ENCODE measurements at places on chromosomes 6 and 20.

- DNase-seq: no peak
Observed at GRCh38 chr6:77038807-77039206, 424.5 kb downstream of the HTR1B start.

DNA sequence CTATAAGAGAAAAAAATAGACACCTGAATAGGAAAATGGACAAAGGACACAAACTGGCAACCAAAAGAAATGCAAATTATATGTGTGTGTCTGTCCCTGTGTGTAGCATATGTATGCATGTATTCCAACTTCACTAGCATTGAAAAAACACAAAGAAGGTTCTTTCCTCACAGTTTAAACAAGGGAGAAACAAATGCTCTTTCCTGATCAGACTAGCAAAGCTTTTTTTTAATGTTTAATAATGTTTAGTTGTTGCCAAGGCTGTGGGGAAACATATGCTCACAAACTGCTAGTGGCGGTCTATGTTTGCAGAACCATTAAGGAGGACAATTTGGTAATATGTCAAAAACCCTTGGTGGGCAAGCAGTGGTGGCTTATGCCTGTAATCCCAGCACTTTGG is 22.4 kb downstream of the SMLR1 start:
- no peak for DNase-seq

DNA sequence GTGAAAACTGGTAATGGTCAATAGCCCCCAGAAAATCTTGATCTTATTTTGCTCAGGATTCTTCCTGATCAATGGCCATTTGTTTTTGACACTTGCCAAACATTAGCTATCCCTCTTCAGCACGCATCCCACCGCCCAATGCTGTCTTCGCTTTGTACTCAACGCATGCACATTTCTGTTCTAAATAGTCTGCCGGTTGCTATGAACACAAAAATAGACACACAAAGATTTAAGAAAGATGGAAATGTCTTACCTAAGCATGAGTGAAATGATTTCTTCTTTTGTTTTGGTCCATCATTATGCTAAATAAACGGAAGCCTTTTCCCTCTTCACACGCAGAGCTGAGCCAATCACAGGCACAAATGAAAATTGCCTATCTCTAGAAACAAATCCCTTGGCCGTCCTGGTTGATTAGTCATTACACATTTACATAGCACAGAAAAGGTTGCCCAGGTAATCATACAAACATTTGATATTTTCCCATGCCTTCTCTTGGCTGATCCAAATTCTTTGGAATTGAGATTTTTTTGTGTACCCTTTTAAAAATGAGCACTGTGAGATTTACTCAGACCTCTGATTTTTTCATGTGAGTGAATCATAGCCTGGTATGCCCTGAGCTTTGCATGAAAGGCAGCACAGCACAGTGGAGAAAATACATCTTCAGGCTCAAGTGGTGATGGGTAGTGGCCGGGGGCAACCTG is 70.5 kb upstream of the FAM184A start:
- no peak for DNase-seq

DNA sequence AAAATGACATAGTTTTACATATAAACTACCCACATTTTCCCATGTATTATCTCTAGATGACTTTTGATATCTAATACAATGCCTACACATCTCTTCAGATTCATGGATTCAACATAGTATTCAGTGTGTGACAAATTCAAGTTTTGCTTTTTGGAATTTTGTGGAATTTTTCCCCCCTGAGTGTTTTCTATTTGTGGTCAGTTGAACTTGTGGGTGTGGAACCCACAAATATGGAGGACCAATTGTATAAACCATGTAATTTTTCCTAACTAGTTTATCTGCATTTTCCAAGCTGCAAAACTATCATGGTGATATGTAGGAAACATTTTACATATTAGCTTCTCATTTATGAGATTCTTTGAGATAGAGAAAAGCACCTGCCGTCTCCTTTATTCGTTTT is 374.3 kb upstream of the SOX4 start:
- no peak for DNase-seq

DNA sequence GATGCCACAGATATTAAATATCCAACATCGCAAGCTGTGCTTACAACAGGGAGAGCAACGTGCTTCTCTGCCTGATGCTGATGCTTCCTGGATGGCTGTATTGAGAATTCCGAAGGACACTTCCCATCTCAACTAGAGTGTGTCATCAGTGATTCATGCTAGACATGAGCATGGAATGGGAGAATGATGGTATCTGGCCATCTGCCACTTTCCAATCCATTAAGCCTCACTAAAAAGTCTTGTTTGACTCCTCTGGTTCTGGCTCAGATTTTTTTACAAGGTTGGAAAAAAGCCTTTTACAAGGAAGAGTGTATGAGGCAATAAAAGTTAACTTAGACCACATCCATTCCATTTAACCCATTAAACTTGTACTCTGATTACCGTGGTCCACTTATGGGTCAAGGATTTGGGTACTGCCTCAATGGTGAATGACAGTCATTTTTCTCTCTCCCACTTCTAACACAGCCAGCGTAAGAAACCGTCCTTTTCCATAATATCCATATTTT is 265.3 kb downstream of the UST start:
- DNase-seq: no peak

DNA sequence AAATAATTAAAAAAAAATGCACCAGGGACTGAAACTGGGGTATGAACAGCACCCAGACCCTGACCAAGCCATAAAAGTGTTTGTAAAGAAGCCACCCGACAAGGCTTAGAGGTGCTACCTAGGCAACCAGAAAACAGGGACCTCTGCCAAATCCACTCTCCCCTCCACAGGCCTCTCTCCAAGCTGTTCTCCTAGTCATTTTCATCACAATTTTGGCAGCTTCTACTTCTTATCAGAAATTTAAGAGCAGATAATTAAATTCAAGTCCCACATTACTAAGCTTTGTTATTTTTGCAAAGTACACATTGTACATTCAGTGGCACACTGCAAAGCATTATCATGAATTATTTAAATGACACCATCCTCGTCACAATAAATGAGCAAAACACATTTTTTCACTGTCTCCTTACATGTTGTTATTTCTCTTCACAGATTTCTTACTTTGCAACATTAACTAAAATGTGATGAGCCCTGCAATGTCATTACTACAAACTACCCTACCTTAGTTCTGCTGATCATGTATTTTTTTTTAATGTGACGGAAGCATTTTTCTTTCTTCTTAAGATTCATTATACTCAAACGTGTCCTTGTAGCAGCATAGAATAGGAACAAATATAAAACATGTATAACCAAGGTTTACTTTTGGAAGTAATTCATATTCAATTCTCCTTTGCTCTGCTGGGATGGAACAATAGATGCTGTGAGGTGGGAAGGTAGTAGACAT is 38.1 kb downstream of the ECT2L start:
- peak; percentile 85 for DNase-seq

DNA sequence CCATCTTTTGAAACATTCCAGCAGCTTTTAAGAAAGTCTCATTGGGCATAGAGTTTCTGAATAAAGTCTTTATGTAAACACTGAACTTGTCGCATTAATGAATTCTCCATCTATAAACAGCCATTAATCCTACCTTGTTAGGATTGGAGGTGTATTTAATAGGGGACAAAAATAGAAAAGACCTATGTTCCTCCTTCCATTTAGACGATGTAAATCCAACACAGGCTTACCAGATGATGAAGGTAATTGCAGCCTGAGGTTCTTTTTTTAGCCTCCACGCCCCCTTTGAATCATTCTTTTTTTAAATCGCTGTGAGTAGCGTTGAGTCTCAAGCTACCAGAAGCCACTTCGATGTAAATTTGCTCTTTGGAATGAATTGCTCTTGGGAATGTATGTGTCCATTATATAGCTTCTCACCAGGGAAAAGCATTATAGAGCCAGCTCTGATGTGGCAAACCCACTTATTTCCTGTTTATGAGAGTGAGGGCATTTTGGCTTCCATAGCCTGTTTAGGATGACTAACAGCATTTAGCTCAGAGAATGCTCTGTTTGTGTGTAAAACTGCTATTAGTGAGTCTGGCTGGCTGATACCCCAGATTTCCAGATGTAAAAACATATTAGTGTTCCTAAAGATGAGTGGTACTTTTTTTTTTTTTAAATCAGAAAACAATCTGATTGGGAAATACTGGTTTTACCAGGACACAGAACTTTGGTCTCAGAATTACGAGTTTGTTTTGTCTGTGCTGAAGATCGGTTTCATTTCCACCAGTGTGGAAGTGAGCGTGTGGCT is 74.9 kb upstream of the CLDN20 start:
- no peak for DNase-seq

DNA sequence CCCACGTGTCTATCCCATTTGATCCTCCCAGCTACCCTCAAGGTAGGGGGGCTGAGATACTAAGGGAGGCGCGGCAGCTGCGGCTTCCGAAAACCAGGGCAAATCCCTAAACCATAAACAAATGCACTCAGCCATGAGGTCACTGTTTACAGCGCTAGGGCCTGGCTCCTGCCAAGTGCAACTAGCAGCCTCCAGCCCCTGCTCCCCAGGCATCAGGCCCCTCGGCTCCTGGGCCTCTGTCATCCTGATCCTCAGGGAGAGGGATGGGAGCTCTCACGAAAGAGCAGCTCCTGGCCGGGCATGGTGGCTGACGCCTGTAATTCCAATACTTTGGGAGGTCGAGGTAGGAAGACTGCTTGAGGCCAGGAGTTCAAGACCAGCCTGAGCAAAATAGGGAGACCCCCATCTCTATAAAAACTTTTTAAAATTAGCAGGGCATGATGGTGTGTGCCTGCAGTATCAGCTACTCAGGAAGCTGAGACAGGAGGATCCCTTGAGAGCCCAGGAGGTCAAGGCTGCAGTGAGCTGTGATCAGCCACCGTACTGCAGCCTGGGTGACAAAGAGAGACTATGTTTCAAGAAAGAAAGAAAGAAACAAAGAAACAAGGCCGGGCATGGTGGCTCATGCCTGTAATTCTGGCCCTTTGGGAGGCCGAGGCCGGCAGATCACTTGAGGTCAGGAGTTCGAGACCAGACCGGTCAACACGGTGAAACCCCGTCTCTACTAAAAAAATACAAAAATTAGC is 42.5 kb upstream of the TLDC2 start:
- DNase-seq: no peak

DNA sequence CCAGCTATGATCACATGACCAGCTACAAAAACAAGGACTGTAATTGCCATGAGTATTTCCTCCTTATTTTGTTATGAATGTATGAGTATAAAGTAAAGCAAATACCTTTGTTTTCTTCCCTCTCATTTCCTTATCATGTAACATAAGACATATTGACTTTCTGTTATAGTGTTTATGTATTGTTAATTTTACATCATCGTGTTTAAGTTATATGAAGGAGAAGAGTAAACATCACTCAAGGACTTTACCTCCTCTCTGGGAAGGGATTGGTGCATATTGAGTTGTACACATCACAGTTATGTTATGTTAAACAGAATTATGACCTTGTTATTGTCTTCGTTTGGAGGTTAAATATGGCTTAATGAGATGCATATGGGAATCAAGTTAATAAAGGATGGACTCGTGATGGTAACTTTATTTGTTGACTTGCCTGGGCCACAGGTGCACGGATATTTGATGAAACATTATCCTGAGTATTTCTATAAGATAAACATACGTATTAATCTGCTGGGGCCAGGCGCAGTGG is 57.3 kb upstream of the CNKSR3 start:
- DNase-seq: peak; percentile 20

DNA sequence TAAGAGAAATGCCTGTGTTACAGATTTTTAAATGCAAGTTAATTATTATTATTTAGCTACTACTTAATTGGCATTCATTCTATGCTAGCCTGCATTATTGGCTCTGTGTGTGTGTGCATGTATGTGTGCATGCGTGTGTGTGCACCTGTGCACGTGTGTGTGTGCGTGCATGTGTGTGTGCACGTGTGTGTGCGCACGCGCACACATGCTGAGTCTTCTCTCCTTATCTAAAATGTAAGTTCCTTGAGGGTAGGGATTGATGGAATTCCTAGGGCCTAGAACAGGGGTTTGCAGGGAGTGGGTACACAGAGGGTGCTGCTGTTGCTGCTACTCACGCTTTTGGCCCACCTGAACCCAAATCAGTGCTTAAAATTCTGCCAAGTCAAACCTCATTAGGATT is 43.8 kb upstream of the NEDD9 start:
- DNase-seq: no peak

DNA sequence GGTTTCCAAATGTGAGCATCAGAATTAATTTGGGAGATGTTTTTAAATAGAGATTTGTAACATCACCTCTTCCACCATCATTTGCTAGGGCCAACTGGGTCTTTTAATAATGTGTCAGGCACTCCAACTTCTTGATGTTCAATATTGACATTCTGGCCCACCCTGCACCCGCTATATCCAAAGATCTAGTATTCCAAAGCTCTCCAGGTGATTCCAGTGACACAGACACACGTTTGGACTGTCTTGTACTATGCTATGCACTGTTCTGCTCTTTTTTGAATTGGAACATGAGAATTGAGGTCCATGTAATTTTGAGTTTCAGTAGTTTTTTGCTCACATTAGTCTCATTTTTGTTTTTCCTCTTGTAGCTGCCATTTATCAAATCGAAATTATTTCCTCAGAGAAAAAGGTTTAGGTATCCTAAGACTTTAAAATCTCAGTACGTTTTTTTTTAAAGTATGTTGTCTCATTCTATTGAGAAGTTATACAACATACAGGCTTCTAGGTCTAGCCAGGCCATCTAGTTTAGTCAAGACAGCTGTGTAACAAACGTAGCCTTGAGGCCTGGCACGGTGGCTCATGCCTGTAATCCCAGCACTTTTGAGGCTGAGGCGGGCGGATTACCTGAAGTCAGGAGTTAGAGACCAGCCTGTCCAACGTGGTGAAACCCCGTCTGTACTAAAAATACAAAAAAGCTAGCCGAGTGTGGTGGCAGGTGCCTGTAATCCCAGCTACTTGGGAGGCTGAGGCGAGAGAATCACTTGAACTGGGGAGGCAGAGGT is 3.1 kb downstream of the BICRAL start:
- no peak for DNase-seq

GRCh38 chr6:41901882-41902519 is 6.8 kb upstream of the USP49 start:
- no peak for DNase-seq

DNA sequence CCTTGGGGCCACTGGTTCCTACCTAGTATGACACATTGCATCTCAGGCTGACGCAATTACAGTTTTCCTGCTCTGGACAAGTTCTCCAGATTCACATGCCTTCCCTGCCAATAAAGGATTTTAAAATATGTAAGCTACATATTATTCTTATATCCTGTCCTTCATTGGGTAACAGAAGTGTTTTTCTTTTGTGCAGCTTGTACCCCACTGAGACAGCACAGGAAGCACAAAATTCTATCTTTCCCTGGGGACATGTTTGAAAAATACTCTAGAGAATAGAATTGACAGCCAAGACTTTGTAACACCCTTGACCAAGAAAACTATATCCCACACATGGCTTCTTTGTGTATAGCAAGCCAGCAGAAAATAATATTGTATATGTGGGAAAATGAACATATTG is 456.8 kb downstream of the MAFB start:
- no peak for DNase-seq
